ENCODE measurements at places on chromosomes 3 and 15.

- no peak for DNase-seq
These were observed 33.2 kb downstream of the BMF start for GRCh38 chr15:40075298-40076044.

GRCh38 chr3:141938011-141938500 lies 61.6 kb downstream of the ATP1B3 start:
- DNase-seq, result no peak

DNA sequence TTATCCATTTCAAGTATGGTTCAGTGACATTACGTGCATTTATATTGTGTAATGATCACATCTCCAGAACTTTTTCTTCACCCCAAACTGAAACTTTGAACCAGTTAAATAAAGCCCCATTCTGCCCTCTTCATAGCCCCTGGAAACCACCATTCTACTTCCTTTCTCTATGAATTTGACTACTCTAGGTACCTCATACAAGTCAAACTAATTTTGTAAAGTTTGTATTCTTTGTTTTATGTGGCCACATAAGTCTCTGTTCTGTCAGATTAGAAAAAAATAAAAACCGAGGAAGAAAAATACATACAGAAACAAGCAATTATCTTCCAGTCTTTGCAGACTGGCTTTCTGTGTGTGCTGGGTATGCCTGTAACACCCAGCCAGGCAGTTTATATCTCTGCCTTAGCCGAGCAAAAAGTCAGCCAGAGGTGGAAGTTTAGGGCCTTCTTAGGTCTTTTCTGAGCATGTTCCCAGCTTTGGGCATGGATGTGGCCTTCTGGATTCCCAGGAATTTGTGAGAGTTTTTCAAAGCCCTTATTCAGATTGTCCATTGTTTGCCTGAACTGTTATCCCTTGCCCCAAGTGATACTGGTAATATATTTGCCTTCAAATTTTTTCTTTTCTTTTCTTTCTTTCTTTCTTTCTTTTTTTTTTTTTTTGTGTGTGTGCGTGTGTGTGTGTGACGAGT lies 6.0 kb upstream of the GRAMD1C start:
- DNase-seq, result no peak

DNA sequence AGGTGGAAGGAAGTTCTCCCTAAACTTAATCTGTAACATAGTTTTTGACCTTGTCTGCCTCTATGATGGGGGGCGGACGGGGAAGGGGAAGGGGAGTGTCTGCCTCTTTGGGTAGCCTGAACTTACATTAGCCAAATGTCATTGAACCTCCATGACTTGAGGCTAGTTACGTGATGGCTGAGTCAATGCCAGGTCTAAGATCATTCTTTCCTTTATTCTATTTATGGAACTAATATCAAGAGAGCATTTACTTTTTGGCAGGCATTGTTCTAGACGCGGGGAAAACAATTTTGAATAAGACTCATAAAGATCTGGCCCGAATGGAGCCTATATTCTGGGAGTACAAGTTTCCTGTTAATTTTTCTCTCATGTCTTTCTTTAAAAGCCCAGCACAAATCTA lies 340.7 kb upstream of the C2CD4B start:
- DNase-seq, result no peak

- DNase-seq, result no peak
These were observed 64.7 kb upstream of the ACAD9 start for GRCh38 chr3:128814519-128815317.

DNA sequence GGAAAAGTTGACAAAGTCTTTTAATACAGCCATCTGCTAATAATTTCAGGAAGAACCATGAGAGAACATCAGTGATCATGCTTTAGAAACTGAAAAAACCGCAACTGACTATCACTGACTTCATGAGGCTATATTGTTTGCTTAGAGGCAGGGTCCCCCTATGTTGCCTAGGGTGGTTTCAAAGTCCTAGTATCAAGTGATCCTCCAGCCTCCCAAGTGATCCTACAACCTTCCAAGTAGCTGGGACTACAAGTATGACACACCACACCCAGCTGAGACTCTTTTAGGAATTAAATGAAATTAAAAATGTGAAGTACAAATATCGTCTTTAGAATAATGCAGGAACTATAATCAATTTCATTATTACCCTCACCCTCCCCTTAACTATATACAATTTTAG lies 58.3 kb upstream of the CSPG5 start:
- DNase-seq, result no peak

DNA sequence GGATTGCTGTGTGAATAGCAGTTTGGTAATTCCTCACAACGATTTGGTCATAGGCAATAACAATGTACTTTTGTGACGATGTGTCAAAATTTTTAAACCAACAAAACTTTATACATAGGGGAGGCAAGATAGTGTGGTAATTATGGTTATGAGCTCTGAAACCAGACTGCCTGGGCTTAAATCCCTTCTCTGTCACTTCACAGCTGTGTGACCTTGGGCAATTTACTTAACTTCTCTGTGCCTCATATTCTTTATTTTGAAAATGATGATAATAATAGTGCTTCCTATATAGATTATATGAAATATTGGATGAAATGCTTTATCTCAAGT lies 5.7 kb downstream of the CD200 start:
- no peak for DNase-seq

DNA sequence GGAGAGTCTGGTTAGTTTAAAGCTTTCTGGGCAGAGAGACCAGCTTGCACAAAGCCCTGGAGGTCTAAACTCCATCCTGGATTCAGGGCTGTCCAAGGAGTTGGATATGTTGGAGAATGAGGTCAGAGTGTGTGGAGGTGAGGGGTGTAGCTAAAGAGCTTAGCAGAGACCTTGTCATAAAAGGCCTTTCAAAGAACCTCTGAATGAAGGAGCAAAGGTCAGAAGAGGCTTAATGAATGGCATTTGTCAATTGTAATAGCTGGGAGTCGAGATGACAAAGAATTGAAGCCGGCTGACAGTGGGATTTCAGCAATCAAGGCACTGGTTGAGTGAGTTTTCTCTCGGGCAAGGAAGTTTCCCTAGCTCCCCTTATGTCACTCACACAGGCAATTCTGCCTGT lies 202.6 kb downstream of the PDCD6IP start:
- DNase-seq, result no peak

GRCh38 chr3:51678641-51679040 lies 7.6 kb downstream of the TEX264 start:
- no peak for DNase-seq

GRCh38 chr3:73848173-73848906 lies 223.6 kb upstream of the PDZRN3 start:
- DNase-seq, result no peak

DNA sequence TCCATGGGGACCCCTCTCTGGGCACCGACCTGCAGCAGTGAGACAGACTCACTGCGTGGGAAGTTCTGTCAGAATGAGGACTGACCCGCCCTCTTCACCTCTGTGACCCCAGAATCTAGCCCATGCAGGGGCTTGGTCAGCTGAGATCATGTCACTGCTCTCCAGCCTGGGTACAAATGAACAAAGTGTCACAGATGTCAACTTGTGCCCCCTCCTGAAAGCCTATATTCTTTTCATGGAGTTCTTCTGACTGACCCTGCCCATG lies 210.8 kb downstream of the XXYLT1 start:
- no peak for DNase-seq

- peak; percentile 79 for DNase-seq
These were observed 1.4 kb upstream of the PARP14 start for GRCh38 chr3:122679085-122679881.

DNA sequence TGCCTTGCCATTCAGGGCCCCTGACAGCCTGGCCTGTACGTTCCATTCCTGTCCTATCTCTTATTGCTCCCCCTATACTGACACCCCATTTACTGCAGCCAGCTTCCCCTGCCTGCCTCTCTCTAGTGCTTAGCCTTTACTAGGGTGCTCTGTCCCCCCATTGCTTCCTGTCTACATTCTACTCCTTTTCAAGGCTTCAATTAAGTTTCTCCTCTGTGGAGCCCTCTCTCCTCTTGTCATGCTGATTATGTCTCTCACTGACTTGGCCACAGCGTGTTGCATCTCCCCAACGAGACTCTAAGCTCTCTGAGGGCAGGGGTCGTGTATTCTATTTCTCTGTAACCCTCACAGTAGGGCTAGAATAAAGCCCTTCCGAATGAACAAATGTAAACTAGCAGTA lies 185.2 kb downstream of the RPLP1 start:
- no peak for DNase-seq

- no peak for DNase-seq
These were observed 35.5 kb downstream of the FAH start for GRCh38 chr15:80188251-80188650.

DNA sequence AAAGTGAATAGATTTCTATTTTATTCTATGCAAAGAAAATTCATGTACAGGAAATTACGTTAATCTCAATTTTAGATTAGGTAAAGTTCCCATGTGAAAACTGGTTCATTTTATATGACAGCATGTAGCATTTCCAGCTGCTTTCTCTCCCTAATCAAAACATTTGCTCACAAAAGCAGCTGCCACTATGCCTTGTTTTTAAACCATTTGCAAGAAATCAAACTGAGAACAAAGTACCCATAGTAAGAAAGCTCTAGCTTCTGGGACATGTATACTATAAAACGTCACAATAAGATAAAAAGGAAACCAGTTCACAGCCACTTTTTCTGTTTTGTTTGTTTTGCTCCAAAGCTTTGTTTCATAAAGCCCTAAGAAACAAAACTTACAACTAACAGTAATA lies 5.0 kb upstream of the CRYBG3 start:
- no peak for DNase-seq

DNA sequence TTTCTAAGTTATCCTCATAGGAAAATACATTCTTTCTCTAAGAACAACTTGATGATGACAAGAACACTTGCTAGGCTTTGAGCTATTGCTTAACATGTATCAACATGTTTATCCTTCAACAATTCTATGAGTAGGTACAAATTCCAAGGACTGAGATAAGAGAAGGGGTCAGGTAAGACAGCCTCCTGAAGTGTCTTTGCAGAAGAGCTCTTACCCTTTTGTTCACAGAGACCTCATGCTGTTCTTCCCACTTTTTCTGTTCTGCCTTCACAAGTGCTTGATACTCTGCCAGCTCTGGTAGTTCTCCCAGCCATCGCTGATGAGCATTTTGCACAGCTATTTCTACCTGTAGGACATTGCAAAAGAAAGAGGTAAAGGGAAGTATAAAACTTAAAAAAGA lies 50.9 kb downstream of the CEP152 start:
- DNase-seq, result no peak

DNA sequence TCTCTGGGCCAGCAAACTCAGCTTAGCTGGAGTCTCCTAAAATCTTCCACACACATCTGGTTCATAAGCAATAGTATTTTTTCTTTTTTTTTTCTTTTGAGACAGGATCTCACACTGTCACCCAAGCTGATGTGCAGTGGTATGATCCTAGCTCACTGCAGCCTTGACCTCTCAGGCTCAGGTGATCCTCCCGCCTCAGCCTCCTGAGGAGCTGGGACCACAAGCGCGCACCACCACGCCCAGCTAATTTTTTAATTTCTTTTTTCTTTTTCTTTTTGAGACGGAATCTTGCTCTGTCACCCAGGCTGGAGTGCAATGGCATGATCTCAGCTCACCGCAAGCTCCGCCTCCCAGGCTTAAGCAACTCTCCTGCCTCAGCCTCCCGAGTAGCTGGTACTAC lies 34.3 kb downstream of the RNU5B-1 start:
- no peak for DNase-seq

GRCh38 chr3:112514527-112515128 lies 15.4 kb upstream of the BTLA start:
- DNase-seq, result no peak

- no peak for DNase-seq
These were observed 75.0 kb downstream of the GABRB3 start for GRCh38 chr15:26697913-26698312.

GRCh38 chr3:142027735-142028134 lies 121.6 kb downstream of the TFDP2 start:
- DNase-seq, result peak; percentile 12

- no peak for DNase-seq
These were observed 21.7 kb upstream of the ABHD10 start for GRCh38 chr3:111956995-111957734.

DNA sequence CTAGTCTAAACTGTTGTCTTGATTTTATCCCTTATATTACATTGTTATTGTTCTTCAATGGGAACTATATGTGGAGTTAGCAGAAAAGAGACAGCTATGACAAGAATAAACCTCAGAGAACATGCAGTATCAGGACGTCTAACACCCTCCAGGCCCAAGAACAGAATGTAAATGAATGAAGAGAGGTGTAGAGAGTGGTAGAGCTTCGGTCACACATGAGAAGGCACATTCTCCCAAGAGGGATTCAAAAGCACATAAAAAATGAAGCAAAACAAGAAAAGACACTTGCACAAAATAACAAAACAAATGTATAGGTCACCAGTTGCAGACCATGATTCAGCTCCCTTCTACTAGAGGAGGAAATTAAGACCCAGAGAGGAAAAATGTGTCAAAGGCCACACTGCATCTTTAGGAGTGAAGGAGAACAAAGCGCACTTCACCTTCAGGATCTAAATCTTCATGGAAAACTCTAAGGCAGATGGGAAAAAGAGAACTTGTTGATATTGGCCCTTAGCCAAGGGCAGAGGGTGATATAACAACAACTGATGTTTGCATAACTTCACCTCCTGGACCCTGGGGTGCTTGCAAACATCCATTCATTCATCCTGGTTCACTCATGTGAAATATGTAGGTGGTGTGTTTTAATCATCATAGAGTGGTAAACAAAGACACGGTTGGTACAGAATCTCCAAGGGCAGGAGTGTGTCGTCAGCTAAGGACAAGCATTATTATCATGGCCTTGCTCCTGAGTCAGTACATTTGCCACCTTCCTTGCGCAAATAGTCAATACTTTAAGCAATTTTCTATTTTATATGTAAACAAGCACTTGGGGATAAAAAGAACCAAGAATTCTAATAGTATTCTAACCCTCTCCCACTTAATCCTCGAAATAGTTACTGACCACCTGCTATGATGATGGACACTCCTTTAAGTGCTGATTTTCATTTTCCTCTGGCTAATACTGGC lies 8.8 kb downstream of the NEK10 start:
- DNase-seq, result no peak

DNA sequence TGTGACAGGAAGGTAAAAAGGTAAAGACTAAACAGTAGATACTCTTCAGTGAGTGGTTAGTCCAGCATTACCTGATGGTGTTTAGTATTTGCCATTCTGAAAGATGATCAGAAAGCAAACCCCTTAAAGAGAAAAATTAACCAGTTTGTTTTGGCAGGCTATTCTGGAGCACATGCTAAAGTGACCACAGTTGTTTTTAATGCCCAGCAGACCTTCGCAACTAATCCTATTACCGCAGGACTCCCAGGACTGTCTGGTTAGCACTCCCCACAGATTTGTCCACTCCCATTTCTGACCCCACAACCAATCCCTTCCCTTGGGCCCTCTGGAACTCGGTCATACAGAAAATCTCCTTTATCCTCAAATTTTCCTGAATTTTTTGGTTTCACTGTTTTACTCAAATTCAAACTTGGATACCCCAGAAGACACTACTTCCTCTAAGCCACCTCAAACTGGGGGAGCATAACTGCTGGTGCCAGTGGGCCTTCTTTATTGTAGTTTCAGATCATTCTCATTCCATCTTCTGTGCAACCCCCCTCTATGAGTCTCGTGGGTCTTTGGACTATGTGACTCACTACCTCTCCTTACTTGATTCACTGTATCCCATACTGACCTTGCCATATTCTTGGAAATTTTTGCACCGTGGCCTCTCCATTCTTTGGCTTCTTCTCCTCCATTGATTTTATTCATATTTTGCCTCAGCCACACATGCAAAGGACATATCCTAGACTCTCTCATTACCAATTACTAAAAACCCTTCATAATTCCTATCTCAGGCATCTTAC lies 104.4 kb downstream of the RBMS3 start:
- DNase-seq, result no peak
